ENCODE measurements at places on chromosomes 5 and 9.

DNA sequence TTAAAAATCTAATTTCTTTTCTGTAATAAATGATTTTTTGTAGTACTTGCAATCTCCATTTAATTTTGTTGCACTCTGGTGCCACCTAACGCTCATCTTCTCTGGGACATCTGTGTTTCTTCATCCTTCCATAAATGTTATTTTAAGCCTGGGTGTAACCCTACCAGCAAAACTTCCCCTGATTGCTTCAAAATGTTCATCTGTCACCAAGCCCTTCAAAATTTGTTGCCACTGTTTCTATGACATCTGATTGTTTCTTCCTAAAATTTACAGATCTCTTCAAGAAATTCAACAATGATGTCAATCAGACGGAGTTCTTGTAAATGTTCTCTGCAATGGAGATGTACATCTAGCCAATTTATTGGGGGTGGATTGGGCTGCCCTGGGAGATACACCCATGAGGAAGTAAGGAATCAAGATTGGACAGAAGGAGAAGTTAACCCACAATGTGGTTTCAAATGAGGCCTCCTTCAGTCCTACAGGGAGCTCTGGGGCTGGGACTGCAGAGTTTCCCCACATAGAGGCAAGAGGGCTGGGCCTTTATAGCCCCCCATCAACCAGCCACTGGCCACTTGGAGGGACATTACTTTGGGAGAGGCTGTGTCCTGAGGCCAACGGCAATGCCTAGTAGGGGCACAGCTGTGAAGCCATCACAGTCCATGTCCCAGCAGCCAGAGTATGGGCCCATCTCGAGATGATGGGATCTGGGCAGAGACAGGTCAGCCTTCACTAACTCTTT lies 23.3 kb downstream of the MCTP1 start:
- no peak for DNase-seq

- DNase-seq, result no peak
Observed at GRCh38 chr5:133226186-133226585, 174.4 kb downstream of the HSPA4 start.

- no peak for DNase-seq
Observed at GRCh38 chr5:141825241-141825671, 53.0 kb downstream of the PCDH1 start.

GRCh38 chr5:153530357-153531143 lies 40.1 kb downstream of the GRIA1 start:
- no peak for DNase-seq

GRCh38 chr5:157164521-157164920 lies 1.5 kb downstream of the GARIN3 start:
- DNase-seq, result no peak

DNA sequence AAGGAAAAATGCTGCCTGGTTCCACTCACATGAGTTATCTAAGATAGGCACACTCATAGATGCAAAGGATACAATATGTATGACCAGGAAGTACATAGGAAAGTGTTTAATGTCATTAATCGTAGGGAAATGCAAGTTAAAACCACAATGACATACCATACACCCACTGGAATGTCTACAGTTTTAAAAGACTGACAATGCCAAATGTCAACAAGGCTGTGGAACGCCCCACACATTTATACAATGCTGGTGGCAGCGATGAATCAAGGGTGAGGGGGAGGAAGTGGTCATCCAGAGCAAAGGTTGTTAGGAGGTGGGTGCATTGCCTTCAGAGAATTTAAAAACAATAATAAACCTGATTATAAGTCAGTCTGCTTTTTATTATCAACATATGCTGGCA lies 437.8 kb downstream of the ARHGEF28 start:
- DNase-seq, result no peak

GRCh38 chr9:91192381-91193086 lies 169.2 kb downstream of the AUH start:
- DNase-seq, result no peak

DNA sequence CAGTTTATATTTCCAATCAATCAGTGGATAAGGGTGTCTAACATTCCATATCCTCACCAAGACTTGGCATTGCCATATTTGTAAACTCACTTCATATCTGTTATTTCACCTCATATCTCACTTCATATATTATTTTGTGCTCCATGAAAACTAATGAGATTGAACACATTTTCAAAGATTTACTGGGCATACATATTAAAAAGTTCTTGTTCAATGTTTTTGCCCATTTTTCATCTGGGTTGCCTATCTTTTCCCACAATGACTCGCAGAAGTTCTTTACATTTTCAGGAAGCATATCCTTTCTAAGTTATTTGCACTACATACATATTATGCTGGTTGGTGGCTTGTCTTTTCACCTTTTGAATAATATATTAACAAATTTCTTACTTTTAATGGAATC lies 15.3 kb downstream of the ZNF510 start:
- DNase-seq, result no peak

GRCh38 chr9:132154863-132155567 lies 6.8 kb upstream of the NTNG2 start:
- DNase-seq, result no peak

Measured in stimulated activated CD8-positive, alpha-beta memory T cell treated with anti-CD3 and anti-CD28 coated beads, Interleukin-4, amount 100 ng/mL, for 4 hours (primary cell).